ENCODE measurements at places on chromosomes 7 and 10.

DNA sequence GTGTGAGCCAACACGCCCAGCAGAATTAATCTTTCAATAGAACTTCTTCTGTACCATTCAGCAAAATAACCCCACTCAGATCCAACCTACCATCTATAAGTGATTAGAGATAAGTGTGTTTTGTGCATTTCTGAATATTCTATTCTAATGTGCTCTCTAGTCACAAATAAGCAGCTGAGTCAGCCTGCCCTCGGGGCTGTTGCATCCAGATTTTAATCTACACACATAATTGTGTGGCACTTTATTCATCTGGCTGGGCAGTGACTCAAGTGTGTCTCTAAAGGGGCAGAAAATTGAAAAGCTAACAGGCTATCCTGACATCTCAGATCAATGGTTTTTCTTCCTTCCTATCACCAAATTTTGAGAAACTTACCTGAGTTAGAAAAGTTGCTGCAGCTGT lies 60.3 kb downstream of the PRR15 start:
- no peak for DNase-seq

DNA sequence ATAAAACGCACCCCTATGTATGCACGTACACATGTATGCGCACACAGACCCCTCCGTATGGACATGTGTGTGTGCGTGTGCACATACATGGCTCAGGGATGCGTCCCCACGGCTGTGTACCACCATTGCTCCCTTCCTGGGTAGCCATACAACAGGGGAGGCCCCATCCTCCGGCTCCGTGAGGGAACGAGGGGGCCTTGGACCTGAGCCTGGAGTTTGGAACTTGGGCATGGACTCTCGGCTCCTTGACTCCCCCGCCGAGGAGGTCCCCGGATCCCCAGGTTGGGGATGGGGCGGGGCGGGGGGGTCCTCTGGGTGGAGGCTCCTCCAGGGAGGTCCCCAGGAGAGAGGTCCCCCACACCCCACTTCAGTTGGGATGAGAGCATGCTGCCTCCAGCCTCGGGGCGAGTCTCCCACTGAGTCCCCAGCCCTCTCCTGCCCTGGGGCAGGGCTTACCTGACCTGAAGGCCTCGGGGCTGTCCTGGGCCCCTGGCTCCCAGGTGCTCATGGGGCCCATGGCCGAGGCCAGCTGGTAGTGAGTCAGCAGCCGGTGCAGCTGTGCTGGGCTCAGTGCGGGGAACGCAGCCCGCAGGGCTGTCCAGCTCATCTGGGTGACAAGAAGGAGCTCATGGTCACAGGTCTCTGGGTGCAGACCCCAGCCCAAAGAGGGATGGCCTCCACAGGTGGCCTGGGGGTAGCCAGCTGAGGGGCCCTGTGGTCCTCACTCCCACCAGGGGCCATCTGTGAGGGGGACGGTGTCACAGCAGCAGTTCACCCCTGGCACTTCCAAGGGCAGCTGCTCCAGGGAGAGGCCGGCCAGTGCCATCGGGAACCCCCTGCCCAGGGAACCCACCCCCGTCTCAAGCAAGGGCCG lies 29.9 kb downstream of the AP5Z1 start:
- DNase-seq = no peak

DNA sequence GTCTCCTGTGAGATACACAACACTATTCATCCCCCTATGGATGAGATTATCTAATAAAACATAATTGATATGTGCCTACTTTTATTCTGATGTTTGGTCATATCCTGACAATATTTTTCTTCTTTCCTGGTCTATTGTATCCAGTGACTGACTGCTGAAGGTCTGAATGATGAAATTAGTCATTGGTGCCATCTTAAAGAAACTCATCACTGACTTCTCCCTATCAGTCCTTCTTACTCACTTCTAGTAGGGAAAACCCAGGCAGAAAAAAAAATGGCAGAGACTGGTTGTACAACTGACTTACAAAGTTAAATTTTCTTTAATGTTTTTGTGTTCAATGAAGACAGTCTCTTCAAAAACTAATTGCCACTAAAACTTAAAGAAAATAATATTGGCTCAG lies 377.4 kb downstream of the HTR7 start:
- DNase-seq = no peak

DNA sequence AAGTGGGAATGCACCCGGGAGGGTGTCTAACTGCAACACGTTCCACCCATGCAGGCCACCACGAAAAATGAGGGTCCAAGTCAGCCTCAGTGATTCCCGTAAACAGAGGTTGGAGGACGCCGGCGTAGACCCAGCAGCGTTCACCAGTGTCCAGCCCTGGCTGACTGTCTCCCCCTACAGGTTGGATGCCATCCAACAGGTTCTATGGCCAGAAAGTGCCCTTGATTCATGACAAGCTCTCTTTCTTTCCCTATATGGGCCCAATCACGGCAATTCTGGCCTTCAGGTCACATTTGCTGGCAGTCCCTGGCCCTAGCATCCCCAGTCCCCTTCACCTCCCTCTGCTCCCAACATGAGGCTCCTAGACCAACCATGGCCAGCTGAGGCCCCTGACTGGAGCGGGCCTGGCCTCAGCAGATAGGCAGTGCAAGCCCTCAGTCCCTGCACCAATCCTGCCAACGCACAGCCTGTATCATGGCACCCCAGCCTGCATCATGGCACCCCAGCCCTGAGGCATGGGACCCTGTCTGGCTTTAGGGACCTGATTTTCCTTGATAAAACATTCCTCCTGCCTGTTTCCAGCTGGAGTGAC lies 227.4 kb downstream of the GRID1 start:
- DNase-seq = no peak

GRCh38 chr10:49679480-49679893 lies at the start of gene C10orf53:
C10orf53 (plus strand) TSS chr10:49679651; CDS start chr10:49679698, 47 bp downstream.
- DNase-seq = no peak

- no peak for DNase-seq
These were observed 65.4 kb downstream of the ADRA2A start for GRCh38 chr10:111142092-111142768.

All from T1000 (cell line).